ENCODE measurements at places on chromosomes 16 and 17. TPM values are rescaled to one million over a fixed set of nuclear protein-coding genes. Genes with fewer than 3 reads are reported as not detected.
A peak's percentile ranks its signal among the peaks of the same experiment; 100 is the strongest.

DNA sequence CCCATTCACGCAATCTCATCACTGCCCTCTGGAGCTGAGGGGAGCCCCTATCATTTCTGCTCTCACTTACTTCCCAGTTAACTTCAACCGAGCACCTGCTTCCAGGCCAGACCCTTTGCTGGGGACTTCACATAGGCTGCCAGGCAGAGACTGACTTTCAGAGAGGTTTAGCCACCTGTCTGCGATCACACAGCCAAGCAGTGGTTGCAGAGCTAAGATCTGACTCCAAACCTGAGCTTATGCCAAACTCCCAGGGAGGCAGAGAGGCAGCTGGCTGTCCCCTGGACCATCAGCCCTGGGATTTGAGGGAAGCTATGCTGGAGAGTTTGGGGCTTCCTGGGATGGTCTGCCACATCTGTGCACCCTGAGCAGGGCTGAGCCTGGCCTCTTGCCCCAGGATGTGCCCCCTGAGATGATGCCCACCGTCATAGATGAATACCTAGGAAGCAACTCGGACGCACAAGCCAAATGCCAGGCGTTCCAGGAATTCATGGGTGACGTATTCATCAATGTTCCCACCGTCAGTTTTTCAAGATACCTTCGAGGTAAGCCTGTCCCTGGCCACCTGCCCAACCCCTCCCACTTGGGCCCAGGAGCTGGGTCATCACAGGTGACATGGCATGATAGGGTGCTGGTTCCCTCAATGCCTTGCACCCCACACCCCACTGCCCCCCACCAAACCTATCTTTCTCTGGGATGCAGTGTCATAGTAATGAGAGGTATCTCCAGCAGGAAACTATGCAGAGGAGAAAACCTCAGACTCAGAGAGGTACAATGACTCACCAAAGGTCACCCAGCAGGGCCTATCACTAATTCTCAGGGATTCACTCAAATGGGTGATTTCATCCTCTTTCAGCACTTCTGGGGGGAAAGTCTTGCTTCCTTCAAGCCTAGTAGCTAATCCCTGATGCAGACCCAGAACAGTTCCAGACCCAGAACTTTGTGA lies 10.0 kb downstream of the CES3 start:
- no peak overlapping the region for H3K27ac ChIP-seq
- no peaks in the 10 kb centered on the region for H3K4me1 ChIP-seq
- peaks cover 5% of the 10 kb centered on the region for H3K27me3 ChIP-seq
- peaks cover 4% of the 10 kb centered on the region for H3K36me3 ChIP-seq
- DNase-seq, result no peak
- H3K4me3 ChIP-seq, result no peak overlapping the region

DNA sequence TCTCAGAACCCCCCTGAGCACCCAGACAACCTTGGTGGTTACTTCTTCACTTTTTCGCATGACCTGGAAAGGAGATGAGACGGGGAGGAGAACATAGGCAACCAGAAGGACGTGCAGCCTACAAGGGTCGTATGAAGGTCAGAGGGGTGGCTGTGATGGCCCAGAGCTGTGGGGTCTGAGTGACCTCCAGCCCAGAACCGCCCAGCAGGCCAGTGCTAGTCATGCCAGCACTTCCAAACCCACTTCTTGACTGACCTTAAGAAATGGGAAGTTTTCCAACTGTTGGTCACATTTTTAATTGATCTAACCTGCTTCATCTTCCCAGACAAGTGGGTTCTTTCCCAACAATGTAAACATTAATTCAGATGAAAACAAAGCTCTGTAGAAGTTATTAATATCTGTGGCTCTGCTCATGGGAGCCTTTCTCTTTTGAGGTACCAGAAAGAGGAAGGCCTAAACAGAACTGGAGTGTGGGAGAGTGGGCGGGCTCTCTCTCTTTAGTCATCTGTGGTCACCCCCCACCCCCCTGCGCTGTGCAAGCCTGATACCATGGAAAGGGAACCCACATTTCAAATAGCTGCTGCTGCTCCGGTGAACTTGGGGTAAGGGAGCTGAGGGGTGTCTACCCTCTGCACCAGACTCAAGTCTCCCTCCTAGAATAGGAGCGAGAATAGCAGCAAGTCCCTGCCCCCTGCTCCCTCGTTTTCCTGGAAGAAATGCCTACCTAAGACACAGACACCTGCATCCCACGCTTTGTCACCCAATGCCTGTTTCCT lies 101.6 kb downstream of the RAB11FIP4 start:
- no peak overlapping the region for H3K27ac ChIP-seq
- no peak for DNase-seq
- H3K4me1 ChIP-seq, result peaks cover 43% of the 10 kb centered on the region
- H3K36me3 ChIP-seq, result no peaks in the 10 kb centered on the region
- H3K4me3 ChIP-seq, result no peak overlapping the region

GRCh38 chr17:77645072-77646045 lies 313.1 kb upstream of the TNRC6C start:
- peaks cover 4% of the 10 kb centered on the region for H3K27me3 ChIP-seq
- peaks cover 22% of the 10 kb centered on the region for H3K36me3 ChIP-seq
- no peak overlapping the region for H3K4me3 ChIP-seq
- H3K4me1 ChIP-seq, result peaks cover 10% of the 10 kb centered on the region
- H3K27ac ChIP-seq, result no peak overlapping the region
- no peak for DNase-seq

TBC1D28 gene
- total RNA-seq, result 0.44 TPM

SALL1 gene
- 35.7 TPM for total RNA-seq

DNA sequence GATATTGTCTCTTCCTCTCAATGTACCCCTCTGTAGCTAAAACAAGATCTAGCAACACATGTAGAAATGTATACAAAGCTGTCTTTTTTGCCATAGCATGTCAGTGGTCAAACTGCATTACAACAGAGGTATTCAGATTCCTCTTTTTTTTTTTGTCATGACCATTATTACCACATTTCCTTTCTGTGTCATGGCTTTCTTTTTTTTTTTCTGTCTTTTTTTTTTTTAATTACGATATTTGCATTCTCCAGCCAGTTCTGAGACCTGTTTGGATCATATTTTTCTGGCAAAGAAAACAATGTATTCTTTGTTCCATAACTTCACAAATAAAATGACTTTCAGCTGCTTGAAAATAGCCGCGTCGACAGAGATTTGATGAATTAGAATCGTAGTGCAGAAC lies 27.4 kb upstream of the CAPNS2 start:
- no peak overlapping the region for H3K4me3 ChIP-seq
- no peaks in the 10 kb centered on the region for H3K4me1 ChIP-seq
- DNase-seq, result no peak
- no peaks in the 10 kb centered on the region for H3K27me3 ChIP-seq

GRCh38 chr16:86978445-86979030 lies 338.7 kb downstream of the C16orf95 start:
- H3K4me3 ChIP-seq, result no peak overlapping the region
- no peak overlapping the region for H3K27ac ChIP-seq
- peaks cover 2% of the 10 kb centered on the region for H3K27me3 ChIP-seq
- DNase-seq, result peak; percentile 5
- no peaks in the 10 kb centered on the region for H3K4me1 ChIP-seq

DNA sequence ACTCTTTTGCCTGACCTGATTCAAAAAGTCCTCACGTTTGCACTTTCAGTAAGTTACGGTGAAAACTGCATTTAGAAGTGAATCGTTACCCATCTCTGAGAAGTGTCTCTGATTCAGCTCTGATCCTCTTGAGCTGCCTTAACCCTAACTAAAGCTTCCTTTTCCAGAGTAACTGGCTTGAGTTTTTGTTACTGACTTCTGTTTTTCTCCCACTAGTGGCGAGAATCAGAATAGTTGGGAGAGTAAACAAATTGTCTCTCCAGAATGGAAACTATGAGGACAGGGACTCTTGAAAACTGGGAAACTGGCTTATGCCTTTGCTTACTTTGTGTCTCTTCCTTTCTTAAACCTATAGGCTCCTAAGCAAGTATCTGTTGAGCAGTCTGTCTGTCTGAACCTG lies 31.3 kb upstream of the KPNB1 start:
- H3K4me1 ChIP-seq, result no peaks in the 10 kb centered on the region
- no peak overlapping the region for H3K27ac ChIP-seq
- DNase-seq, result no peak
- H3K4me3 ChIP-seq, result no peak overlapping the region

TBC1D3C gene
- total RNA-seq, result not detected

DNA sequence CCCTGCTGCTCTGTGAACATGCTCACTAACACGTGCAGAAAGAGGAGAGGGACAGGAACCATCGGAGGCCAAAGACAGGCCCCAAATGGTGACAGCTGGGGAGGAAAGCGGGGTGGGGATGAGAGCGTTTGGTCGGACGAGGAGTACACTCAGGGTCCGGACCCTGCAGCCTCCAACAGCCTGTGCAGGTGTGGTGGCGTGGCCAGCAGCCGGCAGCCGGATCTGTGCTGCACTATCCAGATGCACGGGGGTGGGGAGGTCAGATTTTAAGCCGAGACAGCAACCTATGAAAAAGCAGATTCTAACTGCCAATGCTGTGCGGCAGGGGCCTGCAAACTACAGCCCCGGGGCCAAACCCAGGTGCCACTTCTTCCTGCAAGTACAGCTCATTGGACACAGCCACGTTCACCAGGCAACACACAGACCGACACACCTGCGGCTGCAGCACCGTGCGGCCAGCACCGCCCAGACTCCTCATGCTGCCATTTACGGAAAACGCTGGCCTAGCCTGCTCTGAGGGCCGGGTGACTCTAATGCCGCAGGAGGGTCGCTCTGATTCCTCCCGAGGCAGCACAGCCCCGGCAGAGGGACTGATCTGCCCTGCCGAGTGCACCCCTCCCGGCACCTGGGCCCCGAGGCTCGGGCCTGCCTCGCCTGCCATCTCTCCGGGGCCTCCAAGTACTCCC lies 21.2 kb downstream of the SLC16A3 start:
- peaks cover 5% of the 10 kb centered on the region for H3K36me3 ChIP-seq
- no peak overlapping the region for H3K27ac ChIP-seq
- DNase-seq, result no peak
- no peaks in the 10 kb centered on the region for H3K4me1 ChIP-seq
- no peak overlapping the region for H3K4me3 ChIP-seq

ADGRG1 gene
- total RNA-seq, result 116 TPM

DNA sequence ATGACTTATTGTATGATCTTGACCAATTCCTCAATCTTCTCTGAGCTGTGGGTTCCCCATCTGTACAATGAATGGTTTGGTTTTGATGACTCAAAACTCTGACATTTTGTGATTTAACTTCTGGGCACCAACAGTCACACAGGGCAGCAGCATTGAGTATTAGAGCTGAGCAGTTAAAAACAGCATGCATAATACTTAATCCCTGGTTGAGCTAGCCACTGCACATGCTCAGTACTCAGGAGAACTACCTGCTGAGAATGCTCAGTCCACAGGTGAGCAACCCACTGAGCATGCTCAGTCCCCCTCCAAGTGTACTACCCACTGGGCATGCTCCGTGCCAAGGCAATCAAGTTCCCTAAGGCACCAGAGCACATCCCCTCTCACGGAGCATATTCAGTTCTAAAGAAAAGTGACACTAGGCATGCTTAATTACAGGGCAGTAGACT lies 68.7 kb downstream of the AIPL1 start:
- no peak overlapping the region for H3K4me3 ChIP-seq
- no peaks in the 10 kb centered on the region for H3K27me3 ChIP-seq
- no peaks in the 10 kb centered on the region for H3K4me1 ChIP-seq
- H3K36me3 ChIP-seq, result no peaks in the 10 kb centered on the region
- no peak overlapping the region for H3K27ac ChIP-seq

GRCh38 chr17:5675625-5676421 lies 91.5 kb upstream of the NLRP1 start:
- no peaks in the 10 kb centered on the region for H3K4me1 ChIP-seq
- H3K36me3 ChIP-seq, result peaks cover 9% of the 10 kb centered on the region
- H3K27ac ChIP-seq, result no peak overlapping the region

- no peak for DNase-seq
- peaks cover 3% of the 10 kb centered on the region for H3K4me1 ChIP-seq
Observed at GRCh38 chr17:76102944-76103273, 678 bp downstream of the EXOC7 start.

Measured in glutamatergic neuron (in vitro differentiated cells).